ENCODE measurements at places on chromosomes 2 and 18. TPM values are rescaled to one million over a fixed set of nuclear protein-coding genes. Genes with fewer than 3 reads are reported as not detected.
A peak's percentile ranks its signal among the peaks of the same experiment; 100 is the strongest.

DNA sequence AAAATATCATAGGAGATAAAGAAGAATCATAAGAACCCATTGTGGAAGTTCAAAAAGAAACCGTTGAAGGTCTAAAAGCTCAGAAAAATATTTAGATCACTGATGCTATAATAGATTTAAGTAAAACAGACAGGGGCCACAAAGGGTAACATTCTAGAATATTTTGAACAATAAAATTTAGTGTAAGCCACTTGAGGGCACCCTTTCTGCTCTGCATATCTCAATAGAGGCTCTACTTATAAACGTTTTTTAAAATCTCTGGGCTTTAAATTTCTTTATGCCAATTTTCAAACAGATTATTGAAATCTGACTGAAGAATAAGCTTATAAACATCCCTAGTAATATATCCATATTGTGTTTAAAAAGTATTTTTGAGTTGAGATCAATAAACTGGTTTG is 57.6 kb upstream of the IL1RL1 start:
- DNase-seq = peak; percentile 62

GRCh38 chr2:237260039-237260620 is 153.8 kb downstream of the COL6A3 start:
- peak; percentile 90 for DNase-seq

DNA sequence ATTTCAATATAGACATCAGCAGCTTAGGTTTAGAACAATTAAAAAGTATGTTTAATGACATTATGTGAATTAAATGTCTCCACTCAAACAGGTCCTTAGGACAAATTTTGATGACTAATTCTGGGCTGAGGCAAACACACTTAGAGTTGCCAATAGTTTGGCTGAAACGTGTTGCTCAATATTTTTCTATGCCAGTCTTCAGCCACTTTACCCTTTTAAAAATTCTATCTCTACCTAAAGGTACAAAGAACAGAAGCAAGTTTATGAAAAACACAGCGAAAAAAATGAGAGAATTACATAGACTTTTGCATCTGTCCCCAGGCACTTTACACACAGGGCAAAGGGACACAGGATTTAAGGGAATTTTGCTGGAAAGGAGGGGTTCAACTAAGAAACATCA is 4.5 kb downstream of the IDH1 start:
- peak; percentile 59 for DNase-seq

GRCh38 chr2:61670591-61671501 is 132.7 kb upstream of the XPO1 start:
- peak; percentile 42 for DNase-seq

DNA sequence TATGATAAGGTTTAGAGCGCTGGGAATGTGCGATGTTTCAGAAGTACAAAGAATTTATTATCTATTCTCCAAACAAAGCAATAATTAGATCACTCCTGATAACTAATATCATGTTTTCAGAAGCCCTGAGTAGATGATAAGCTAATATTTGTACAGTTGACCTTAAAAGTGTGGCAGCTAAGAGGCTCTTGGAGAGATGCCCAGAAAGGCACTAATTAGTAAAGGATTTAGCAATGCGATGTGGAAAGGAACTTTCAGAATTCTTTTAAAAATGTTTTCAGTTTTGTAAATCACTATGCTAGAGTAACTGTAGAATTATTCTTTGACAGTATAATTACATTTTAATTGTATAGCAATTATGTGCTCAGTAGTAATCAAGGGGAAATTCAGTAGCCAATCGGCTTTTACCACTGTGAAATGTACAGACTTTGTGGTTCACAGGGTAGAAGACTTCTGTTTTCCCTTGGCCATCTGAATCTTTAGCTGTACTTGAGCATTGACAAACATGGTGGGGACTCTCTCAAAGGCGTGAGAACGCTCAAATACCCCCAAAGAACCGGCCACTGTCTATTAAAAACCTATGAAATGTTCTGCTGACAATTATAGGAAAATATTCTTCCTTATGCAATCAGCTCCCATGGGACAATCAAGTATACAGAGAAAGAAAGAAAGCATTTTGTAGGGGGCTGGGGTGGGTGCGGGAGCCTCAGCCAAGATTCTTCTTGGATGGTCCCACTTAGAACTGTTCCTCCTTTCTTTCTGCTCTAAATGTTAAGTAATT is 262.8 kb upstream of the AGAP1 start:
- peak; percentile 31 for DNase-seq

- DNase-seq = no peak
Observed at GRCh38 chr2:62215306-62216064, 19.6 kb downstream of the B3GNT2 start.

DNA sequence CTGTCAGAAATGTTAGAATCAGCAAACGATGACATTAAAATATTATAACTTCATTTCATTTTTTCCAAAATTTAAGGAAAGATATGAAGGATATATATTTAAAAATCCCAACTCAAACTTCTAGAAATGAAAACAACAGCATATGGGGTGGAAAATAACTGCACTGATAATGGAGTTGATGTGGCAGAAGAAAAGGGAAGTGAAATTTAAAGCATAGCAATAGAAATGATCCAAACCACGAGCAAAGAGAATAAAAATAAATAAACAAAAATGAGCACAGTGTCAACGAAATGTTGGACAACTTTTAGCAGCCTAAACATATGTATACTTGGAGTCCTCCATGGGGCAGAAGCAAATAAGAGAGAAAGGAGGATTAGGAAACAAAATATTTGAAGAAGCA is 280.2 kb downstream of the KCNJ3 start:
- DNase-seq = no peak

DNA sequence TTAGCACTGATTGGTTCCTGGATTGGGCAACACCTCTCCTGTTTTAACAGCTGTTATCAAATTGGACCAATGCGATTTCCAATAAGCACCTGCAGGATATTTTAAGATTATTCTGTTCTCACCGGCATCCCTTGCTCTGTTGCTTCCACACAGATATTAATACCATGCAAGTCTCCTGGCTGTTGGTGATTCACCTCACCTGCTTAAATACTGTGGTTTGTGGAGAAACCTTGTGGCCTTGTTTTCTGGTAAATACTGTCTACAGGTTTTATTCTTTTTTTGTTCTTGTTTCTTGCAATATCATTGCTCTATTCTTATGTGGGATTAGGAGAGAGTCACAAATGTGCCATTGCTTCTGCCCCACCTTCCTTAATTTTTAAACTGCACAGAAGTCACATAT is 448.1 kb upstream of the NXPH2 start:
- no peak for DNase-seq

- peak; percentile 71 for DNase-seq
Observed at GRCh38 chr2:46431481-46432235, 47.7 kb upstream of the TMEM247 start.

DNA sequence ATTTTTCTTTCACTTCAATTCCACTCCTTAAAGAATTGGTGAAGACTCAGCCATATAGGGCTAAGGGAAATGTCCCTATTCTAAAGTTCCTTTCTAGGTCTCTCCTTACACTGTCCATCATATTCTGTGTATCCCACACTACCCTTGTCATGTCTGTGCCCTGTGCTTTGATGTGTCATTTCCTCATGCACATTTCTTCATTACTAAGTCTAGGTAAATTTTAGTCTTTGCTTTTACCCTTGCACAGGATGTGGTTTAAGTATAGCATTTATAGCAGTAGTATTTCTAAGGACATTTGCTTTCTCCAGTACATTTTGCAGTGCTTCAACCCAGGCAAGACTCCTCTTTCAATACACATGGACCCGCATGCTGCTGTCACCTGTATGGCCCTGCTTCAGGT is 221.5 kb upstream of the ACVR2A start:
- DNase-seq = no peak

- DNase-seq = peak; percentile 66
Observed at GRCh38 chr18:58862851-58863538, 1.7 kb upstream of the ZNF532 start.

DNA sequence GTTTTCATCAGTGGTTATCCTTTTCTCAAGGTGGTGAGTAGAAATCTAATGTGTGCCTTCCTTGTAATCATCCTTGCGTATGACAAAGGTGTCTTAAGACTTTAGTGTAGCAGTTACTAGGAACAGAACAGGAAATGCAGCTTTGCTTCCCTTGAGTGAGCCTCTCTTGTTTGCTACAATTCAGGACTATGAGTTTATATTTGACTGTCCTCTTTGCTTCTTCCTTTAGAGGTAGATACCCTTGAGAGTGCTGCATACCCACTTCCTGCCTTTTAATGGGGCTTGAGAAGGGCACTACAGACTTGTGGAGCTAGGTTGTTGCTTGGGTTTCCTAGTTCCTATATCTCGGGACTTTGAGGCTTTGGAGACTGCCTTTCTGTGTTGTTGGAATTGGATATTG is 3.8 kb downstream of the KCNJ13 start:
- no peak for DNase-seq

GRCh38 chr2:121649149-121649595 is at the start of gene CLASP1:
Gene CLASP1, minus strand, starts transcription at chr2:121649462. Its CDS starts 43,567 bp downstream, at chr2:121605895.
- DNase-seq = no peak

DNA sequence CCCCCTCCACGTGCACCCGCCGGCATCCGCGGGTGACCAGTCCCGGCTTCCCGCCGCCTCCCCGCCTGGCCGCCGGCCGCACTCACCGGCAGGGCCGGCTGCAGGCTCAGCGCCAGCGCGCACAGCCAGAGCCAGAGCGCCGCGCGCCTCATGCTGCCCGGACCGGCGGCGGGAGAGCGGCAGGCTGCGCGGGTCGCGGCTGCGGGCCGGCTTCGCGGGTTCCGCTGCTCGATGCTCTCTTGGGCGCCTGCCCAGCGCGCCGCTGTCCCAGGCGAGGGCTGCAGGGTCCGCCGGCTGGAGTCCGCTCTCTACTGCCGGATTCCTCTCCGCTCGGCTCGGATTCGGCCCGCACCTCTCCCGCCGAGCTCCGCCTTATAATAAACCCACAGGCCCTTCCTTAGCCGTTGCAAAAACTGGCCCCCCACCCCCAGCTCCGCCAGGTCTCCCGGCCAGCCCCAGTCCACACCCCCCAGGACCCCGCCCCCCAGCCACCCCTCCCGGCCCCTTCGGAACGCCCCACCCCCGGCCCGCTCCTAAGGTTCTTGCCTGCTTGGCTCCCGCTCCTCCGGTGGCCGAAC is at the start of gene SDC1:
SDC1 (minus strand) TSS at position 415 of the 578 bp plus-strand sequence; CDS start at position 152, 263 bp downstream.
- DNase-seq = peak; percentile 39

DNA sequence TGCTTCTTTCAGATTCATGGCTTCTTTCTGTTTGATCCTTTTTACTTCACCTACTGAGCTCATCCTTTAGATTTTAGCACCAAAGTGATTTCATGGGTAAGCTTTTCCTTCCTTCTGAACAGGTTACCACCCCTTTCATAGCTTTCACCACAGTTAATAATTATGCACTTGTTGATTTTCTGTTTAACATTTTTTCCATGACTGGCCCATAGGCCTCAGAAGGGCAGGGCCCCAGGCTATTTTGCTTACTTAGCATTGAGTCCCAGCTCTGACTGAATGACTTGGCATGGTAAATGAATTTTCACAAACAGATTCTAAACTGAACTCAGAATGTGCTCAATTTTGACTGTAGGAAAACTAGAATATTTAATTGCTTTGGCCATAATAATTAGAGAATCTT is 177.0 kb downstream of the GCA start:
- DNase-seq = no peak

DNA sequence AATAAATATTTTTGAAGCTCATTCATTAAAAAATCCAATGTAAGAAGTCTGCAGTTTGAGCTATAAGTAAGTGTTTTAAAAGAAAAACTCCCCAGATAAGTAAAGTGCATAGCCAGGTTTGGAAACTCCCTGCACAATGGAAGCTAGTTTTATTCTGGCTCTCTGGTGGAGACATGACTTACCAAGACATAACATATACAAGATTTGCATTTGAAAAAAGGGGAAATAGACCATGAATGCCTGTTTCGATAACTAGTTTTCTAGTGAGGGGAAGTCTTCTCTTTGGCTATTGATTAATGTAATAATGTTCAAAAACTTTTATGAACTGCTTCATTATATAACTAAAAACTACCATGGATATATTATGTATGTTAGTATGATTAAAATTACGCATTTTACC is 435.2 kb downstream of the ARHGAP15 start:
- DNase-seq = no peak

DNA sequence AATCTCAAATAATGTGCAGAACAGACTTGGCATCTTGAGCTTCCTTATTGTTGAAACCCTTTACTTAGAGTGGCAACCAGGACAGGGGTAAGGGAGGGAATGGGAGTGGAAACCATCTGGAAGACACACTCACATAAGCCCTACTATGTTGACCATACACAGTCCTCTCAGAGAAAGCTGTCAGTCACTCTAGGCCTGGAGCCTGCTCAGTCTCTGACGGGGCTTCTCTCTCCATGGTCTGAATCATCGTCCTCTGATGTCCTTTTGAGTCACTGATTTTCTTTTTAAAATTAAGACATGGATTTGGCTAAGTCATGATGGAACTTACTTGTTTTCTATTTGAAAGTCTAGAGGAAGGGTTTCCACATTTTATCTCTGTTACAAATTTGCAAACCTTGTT is 74.0 kb downstream of the MYO1B start:
- DNase-seq = peak; percentile 46

DNA sequence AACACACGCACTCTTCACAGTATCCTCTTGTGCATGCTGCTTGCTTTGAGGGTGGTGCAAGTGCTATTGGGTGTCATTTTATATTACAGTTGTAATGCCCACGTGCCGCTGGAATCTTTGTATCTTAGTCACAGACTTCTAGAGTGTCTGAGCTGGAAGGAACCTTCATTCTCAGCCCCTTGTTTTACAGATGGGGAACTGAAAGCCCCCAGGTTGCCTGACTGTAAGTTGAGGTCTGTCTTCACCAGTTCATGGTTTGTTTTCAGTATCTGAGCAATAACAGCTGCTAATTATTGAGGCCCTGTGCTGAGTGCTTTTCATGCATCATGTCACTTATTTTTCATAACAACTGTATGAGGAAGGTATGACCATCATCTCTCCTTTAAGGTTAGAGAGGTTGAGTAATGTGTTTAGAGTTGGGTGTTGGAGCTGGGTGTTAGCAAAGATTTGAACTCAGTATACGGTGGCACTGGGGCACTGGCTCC is 77.0 kb downstream of the PRKCE start:
- DNase-seq = no peak

DNA sequence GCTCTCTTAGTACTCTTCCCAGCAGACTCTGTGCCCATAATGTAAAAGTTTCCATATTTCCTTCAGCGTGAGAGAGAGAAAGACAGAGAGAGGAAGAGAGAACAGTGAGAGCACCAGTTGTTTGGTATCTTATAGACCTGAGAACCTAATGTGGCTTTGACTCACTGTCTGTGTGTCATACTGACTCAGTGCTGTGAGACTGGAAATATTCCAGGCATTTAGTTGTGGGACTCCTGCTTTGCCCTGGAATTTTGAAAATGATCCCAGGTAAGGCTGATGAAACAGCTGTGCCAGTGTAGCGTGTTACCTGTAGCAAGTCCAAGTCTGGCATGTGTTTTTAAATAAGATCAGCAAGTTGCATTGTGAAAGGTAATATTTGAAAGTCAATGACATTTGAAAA is 87.9 kb upstream of the KCNH7 start:
- DNase-seq = no peak

TTC21B gene
- total RNA-seq = 17.8 TPM

SOCS6 gene
- total RNA-seq = 26.2 TPM

PIGN gene
- total RNA-seq = 32.7 TPM

TNP1 gene
- total RNA-seq = not detected

EVA1A gene
- 25.2 TPM for total RNA-seq

C18orf32 gene
- 33.2 TPM for total RNA-seq

PMS1 gene
- 27.0 TPM for total RNA-seq

CPO gene
- total RNA-seq = not detected

Measured in fibroblast of the aortic adventitia (primary cell).